MCF 10A (cell line): ENCODE measurements at places on chromosomes 7 and 10. TPM values are rescaled to one million over a fixed set of nuclear protein-coding genes. Genes with fewer than 3 reads are reported as not detected.

GRCh38 chr10:61758433-61758832 is 95.7 kb downstream of the CABCOCO1 start:
- H3K27ac ChIP-seq, result peak overlapping the region; percentile 7
- no peak overlapping the region for H3K4me3 ChIP-seq
- no peak for DNase-seq
- H3K36me3 ChIP-seq, result no peaks in the 10 kb centered on the region

GRCh38 chr10:70256463-70256862 is 23.2 kb upstream of the PPA1 start:
- H3K4me3 ChIP-seq, result no peak overlapping the region
- no peaks in the 10 kb centered on the region for H3K27me3 ChIP-seq
- H3K27ac ChIP-seq, result no peak overlapping the region
- peaks cover 13% of the 10 kb centered on the region for H3K4me1 ChIP-seq
- H3K36me3 ChIP-seq, result no peaks in the 10 kb centered on the region
- DNase-seq, result no peak

- H3K27me3 ChIP-seq, result no peaks in the 10 kb centered on the region
- no peak overlapping the region for H3K27ac ChIP-seq
- no peaks in the 10 kb centered on the region for H3K36me3 ChIP-seq
- no peak overlapping the region for H3K4me3 ChIP-seq
These were observed 457.4 kb upstream of the GALNT17 start for GRCh38 chr7:70674571-70675010.

DNA sequence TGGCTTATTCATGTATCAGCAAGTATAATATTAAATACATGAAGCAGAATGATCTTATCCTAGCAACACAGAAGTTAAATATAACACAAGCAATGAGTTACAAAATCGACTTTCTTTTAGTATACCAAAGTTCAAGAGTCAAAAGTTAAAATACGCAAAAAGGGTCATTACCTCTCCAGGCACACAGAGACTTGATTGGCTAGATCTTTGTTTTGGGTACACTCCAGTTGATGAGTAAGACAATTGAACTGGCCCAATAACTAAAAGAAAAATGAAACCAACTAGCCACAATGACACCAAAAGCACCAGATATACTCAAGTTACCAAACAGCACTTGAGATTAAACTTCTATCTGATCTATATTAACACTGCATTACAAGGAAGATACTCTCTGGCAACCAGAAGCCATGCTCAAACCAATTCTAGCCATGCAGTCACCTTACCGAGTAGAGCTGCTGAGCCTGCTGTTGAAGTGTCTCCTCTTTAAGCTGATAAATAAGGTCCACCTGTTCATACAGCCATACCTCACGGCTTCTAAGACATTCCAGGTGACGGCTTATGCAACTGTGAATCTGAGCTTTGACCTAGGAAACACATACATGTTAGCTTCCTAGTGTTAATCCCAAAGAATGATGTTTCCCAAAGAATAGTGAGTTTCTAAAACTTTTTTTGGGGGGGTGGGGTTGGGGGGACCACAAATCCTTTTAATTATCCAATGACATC is 15.6 kb downstream of the NCOA4 start:
- no peak for DNase-seq
- H3K27me3 ChIP-seq, result no peaks in the 10 kb centered on the region
- no peak overlapping the region for H3K27ac ChIP-seq
- H3K36me3 ChIP-seq, result peaks cover 72% of the 10 kb centered on the region
- peaks cover 11% of the 10 kb centered on the region for H3K4me1 ChIP-seq

- no peak for DNase-seq
- H3K27me3 ChIP-seq, result peaks cover 10% of the 10 kb centered on the region
- H3K4me3 ChIP-seq, result no peak overlapping the region
- no peaks in the 10 kb centered on the region for H3K4me1 ChIP-seq
- no peak overlapping the region for H3K27ac ChIP-seq
These were observed 745.8 kb downstream of the GRID1 start for GRCh38 chr10:85620807-85621206.

GRCh38 chr10:191703-192518 is 56.7 kb downstream of the ZMYND11 start:
- peaks cover 36% of the 10 kb centered on the region for H3K36me3 ChIP-seq
- no peak overlapping the region for H3K27ac ChIP-seq
- no peaks in the 10 kb centered on the region for H3K27me3 ChIP-seq
- no peak overlapping the region for H3K4me3 ChIP-seq

GRCh38 chr10:47223236-47223635 is 76.8 kb upstream of the GDF10 start:
- no peak overlapping the region for H3K4me3 ChIP-seq
- H3K36me3 ChIP-seq, result no peaks in the 10 kb centered on the region
- no peaks in the 10 kb centered on the region for H3K27me3 ChIP-seq
- DNase-seq, result no peak

GRCh38 chr7:35285799-35286198 is 31.9 kb upstream of the TBX20 start:
- no peak for DNase-seq
- H3K36me3 ChIP-seq, result no peaks in the 10 kb centered on the region
- no peak overlapping the region for H3K27ac ChIP-seq
- peaks cover 57% of the 10 kb centered on the region for H3K27me3 ChIP-seq
- no peaks in the 10 kb centered on the region for H3K4me1 ChIP-seq
- H3K4me3 ChIP-seq, result no peak overlapping the region

DNA sequence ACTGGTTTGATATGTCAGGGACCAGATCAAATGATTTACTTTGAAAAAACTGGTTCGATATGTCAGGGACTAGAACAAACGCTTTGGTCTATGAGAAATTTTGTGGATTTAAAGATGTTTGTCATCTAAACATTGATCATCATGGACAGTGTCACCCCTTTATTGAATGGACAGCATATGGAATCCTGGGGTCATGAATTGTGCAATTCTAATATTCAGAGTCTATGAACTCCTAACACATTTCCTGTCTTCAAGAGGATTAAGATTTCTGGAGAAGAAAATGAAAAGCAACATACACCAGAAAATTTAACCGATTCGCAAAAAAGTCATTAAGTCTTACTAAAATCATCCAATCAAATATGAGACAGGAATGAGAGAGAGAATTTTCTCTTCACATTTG is 106.4 kb upstream of the FAM133B start:
- no peaks in the 10 kb centered on the region for H3K27me3 ChIP-seq
- peaks cover 6% of the 10 kb centered on the region for H3K36me3 ChIP-seq
- H3K27ac ChIP-seq, result peak overlapping the region; percentile 96
- peaks cover 54% of the 10 kb centered on the region for H3K4me1 ChIP-seq
- H3K4me3 ChIP-seq, result no peak overlapping the region
- no peak for DNase-seq

DNA sequence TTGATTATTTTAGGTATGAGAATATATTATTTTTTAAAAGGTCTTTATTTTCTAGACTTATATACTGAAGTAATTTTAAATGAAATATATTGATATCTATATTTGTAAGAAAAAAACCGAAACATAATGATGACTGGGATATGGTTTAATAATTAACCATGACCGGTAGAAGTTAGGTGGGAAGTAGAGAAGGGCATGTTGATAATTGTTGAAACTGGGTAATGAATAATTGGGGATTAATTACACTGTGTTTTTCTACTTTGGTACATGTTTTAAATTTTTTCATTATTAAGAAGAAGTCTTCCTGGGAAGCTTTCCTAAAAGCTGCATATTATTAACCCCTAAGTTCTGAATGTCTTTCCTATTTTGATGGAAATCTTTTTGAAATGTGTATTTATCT is 16.3 kb downstream of the TSPAN12 start:
- H3K4me3 ChIP-seq, result no peak overlapping the region
- no peak for DNase-seq
- no peak overlapping the region for H3K27ac ChIP-seq
- H3K36me3 ChIP-seq, result peaks cover 6% of the 10 kb centered on the region

The CYP2C19 gene
- not detected in 2 replicates for total RNA-seq

The SH2B2 gene
- 1.4 and 2.4 TPM in 2 replicates for total RNA-seq

The BLVRA gene
- 41.2 and 46.0 TPM in 2 replicates for total RNA-seq

The CNNM1 gene
- total RNA-seq, result 0.10 TPM in 1 of 2 replicates, not detected in the other

The SKIDA1 gene
- 0.56 and 1.2 TPM in 2 replicates for total RNA-seq

The ADARB2 gene
- total RNA-seq, result 0.52 and 0.96 TPM in 2 replicates
